ENCODE measurements at places on chromosomes 2 and 18.

DNA sequence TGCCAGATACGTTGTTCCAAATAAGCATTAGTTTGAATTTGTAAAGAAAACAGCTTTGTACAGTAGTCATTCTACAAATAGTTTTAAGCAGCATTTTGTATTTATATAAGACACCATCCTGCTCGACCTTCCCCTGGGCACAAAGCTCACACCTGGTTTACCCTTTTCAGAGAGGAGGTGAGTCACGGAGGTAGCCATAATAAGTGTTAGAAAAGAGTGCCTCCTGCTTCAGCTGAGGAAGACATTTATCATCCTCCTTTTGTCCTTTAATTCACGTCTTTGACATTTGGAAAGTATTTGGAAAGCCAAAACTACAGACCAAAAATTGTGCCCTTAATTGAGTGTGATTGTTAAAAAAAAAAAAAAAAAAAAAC lies 6.8 kb downstream of the RAB12 start:
- DNase-seq = no peak

GRCh38 chr2:196696423-196697079 lies 57.0 kb downstream of the CCDC150 start:
- DNase-seq = no peak

GRCh38 chr2:229832510-229832898 lies 89.3 kb downstream of the TRIP12 start:
- no peak for DNase-seq

GRCh38 chr2:100321866-100322820 lies at the start of gene LONRF2:
LONRF2 (minus strand) TSS chr2:100322501; CDS start chr2:100322093, 408 bp downstream.
- no peak for DNase-seq

DNA sequence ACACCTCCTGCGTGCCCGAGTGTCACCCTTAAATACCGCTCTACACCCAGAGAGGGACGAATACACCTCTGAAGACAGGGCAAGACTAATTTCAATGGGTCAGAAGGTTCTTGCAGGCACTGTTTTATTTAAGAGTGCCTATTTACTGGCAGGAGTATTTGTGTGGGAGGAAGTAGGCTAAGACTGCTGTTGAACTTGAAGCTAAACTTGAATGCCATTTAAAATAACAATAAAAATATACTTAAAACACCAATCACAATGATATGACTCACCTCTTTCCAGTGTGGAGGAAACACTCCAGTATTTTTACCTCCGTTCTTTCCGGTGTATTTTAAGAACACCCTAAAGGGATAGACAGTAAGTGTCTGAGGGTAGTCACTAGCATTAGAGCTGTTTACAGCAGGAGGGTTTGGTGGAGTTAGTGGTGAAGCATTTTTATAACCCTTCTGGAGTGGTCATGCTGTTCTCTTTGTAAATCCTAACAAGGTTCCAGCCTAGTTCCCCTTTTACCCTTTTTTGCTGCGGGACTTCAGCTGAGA lies 9.6 kb upstream of the HOXD1 start:
- no peak for DNase-seq
